Naive thymus-derived CD8-positive, alpha-beta T cell (primary cell): ENCODE measurements at places on chromosomes 2 and 18.

DNA sequence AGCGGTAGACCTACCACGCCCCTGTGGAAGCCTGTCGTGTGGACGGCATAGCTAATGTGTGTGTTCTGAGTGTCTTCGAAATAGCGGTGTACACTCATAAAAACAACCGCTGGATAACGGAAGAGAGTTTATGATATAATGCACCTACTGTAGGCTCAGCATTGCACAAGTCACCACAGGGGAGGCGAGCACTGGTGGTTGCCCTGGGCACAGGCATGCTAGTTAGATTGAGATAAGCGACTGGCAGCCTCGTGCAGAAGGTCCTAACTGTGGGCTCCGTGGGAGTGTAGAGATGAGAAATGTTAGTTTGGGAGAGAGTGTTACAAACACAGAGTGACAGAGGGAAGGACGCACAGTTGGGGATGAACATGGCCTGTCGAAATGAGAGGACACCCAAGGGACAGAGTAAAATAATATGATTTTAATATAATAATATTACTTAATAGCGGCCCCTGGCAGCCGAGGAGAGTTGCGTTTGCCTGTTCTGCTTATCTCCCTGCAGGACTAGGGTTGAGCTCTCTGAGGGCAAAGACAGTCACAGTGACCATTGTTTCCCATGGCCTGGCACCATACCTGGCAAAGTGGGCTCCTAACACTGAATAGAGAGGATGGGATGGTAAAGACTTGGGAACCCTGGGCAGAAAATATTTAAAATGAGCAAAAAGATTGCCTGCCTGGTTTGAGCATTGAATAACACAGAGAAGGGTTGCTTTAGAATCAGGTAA is 204.2 kb downstream of the GBX2 start:
- DNase-seq: no peak

- DNase-seq: no peak
Observed at GRCh38 chr2:70709275-70710037, 58.5 kb downstream of the ADD2 start.

DNA sequence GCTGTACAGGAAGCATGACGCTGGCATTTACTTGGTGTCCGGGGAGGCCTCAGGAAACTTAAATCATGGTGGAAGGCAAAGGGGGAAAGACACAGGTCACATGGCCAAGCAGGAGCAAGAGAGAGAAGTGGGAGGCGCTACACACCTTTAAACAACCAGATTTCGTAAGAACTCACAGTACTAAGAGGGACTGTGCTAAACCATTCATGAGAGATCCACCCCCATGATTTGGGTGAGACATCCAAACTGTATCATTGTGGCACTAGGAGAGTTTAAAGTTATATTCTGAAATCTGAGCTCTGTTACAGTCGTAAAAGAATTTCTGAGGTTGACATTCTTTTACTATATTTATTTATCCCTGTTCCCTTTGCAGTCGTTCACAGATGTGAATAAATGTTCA is 116.6 kb downstream of the ICA1L start:
- no peak for DNase-seq

- no peak for DNase-seq
Observed at GRCh38 chr2:144261966-144262365, 258.0 kb downstream of the ZEB2 start.
